ENCODE measurements at places on chromosomes 1 and 21.

GRCh38 chr1:18761948-18762840 is 97.3 kb downstream of the TAS1R2 start:
- DNase-seq = no peak

DNA sequence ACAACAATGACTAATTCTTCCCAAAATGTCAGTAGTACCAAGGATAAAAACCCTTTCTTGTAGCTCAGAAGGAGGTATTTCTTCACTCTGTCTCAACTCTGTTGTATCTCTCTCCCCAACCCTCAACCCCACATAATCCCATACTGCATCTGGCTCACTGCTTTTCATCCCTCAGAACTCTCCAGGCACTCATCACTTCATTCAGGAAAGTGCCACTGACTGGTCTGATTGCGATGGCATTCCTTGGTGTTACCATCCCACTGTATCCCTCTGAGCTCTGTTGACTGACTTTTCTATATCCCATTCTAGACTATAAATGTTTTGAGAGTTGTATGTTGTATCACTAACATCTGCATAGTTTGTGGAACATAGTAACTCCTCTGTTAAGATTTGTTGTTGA is 483.5 kb upstream of the ADGRL2 start:
- DNase-seq = no peak

DNA sequence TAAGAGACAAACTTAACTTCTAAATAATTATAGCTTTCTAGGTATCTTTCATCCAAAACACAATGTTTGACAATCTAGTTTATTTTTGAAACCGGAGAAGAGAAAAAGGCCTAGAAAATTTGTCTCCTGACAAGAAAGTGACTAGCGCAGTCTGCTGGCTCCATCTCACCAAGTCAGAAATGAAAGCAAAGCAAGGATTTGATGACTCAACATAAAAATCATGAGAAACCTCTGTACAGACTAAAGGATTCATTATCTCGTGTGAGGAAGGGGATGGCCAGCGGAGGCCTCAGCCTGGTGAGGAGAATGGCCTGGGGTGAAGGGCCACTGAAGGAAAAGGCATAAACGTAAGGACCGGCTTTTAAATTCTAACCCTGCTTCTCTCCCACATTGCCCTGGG is 20.0 kb upstream of the TSNAX start:
- no peak for DNase-seq

- DNase-seq = no peak
Measured at GRCh38 chr21:28683982-28684752, 308.5 kb downstream of the LTN1 start.

DNA sequence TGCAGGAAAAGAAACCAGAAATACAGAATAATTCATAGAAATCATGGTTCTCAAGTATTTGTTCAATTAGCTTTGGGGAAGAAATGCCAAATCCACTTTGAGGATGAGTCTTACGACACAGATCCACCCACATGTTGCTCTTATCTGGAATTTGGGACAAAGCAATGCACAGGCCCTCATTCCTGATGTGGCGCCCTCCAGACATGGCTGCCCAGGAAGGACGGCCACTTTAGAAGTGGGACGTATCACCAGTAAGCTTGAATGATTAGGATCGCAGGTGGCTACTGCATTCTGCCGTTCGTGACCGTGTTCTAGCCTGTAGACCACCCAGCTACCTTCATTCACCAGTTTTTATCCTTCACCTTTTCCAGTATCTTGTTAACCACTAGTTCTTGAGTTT is 20.1 kb upstream of the NCMAP start:
- no peak for DNase-seq

- no peak for DNase-seq
Measured at GRCh38 chr1:188670837-188671236, 1806.8 kb downstream of the BRINP3 start.
